ENCODE measurements at places on chromosomes 1 and 21. TPM values are rescaled to one million over a fixed set of nuclear protein-coding genes. Genes with fewer than 3 reads are reported as not detected.

Gene KCNT2
- 7.1 TPM for polyA plus RNA-seq

Gene INPP5B
- 27.1 TPM for polyA plus RNA-seq

Gene LDLRAD1
- polyA plus RNA-seq = 8.2 TPM

Gene ACBD3
- polyA plus RNA-seq = 44.6 TPM

Gene NCSTN
- polyA plus RNA-seq = 120 TPM

Gene CA14
- polyA plus RNA-seq = 4.0 TPM

Gene E2F2
- 3.3 TPM for polyA plus RNA-seq

Gene DAB1
- 1.5 TPM for polyA plus RNA-seq

Gene SYT14
- 0.27 TPM for polyA plus RNA-seq

Gene ZBTB18
- 12.8 TPM for polyA plus RNA-seq

Gene CAPZA1
- polyA plus RNA-seq = 188 TPM

Gene OR2T4
- not detected for polyA plus RNA-seq

Data from right lung (tissue), 10 donors.